ENCODE measurements at places on chromosomes 2 and 18.

- DNase-seq: no peak
Measured at GRCh38 chr18:11905613-11906012, 2.5 kb downstream of the MPPE1 start.

- DNase-seq: no peak
Measured at GRCh38 chr18:43757273-43757672, 480.0 kb upstream of the SYT4 start.

DNA sequence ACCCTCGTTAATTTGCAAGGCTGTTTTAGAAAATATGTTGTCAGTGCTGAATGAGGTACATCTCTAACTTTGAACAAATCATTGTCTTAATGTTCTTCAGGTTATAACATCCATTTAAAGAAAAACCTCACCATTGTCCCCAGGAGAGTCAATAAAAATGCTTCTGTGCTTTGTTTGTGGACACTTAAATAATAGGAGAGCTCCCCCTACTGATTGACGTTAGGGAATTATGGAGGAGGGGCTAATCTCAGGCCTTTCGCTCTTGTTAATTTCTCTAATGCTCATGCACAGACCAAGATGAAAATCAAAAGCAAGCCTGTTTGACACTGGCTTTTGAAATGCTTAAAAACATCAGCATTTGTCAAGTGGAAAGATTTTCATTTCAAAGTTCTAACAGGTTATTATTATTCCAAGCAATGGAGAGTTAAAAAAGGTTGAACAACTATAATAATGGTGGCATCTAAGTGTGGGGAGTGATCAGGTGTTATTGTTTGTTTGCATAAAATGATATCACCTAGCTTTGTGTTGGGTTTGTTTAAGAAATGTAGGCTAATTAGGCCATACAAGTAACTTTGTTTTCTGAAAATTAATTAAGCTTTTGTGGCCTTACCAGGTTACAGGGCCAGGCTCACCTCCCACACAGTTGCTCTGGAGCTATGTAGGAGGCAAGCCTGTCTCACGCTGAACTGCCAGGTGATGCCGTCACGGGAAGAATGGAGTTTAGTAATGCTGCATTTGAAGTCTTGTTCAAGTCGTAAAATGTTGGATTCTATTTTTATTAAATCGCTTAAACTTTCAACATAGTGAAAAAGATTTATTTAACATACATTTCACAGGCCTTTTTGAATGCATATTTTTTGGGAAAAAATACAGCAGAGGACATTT lies 51.7 kb upstream of the SMIM21 start:
- peak; percentile 20 for DNase-seq

GRCh38 chr18:28018351-28018750 lies 158.6 kb downstream of the CDH2 start:
- no peak for DNase-seq

DNA sequence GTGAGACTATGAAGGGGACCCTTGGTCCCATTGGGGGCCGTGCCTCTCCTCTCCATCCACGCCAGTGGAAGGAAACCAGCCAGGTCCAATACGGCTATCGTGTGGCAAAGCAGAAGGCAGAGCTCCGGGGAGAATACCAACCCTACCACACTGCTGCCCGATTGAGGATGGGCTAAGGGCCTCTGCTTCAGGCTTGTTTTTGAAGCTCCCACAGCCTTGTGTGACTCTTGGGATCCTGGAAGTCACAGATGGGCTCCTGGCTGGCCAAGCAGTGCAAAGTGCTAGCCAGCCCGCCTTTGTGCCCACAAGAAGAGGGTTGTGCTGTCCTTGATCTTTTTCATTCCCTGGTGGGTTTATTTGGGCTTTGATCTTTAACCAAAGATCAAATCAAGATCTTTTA lies 70.6 kb upstream of the ID2 start:
- DNase-seq: no peak

- DNase-seq: no peak
Measured at GRCh38 chr18:61198486-61198885, 134.7 kb upstream of the CDH20 start.

GRCh38 chr2:213678437-213679218 lies 394.4 kb downstream of the SPAG16 start:
- DNase-seq: no peak

GRCh38 chr2:55838653-55839052 lies 84.9 kb downstream of the EFEMP1 start:
- DNase-seq: peak; percentile 20

- DNase-seq: no peak
Measured at GRCh38 chr2:29557268-29557667, 364.1 kb downstream of the ALK start.

- DNase-seq: no peak
Measured at GRCh38 chr18:61272793-61273192, 60.4 kb upstream of the CDH20 start.

DNA sequence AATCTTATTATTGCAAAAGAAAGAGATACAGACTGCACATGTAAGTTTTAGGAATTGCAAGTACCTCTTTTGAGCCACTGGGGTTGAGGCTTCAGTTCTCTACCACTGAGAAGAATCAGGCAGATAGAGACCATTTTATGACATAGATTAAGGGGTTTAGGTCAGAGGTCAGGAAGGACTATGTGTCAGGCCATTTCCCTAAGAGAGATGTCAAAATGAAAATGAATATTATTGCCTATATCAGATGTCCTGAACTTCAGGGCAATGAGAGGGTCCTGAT lies 113.7 kb downstream of the GATA6 start:
- no peak for DNase-seq

DNA sequence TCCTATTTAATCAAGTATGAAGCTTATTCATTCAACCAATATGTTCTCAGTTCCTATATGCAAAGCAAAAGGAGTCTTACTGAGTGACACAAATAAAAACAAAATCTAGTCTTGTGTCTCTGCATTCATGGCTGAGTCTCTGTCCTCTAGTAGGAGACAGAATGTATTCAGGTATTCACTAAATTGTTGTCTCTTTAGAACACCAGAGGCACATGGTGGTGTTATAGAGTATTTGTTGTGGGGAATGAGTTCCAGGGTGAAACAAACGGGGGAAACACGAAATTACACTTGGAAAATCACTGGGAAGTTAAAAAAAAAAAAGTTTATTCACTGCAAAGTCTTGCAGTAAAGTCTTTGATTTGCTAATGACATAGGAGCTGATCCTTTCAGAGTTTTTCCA lies 131.7 kb upstream of the FSHR start:
- DNase-seq: no peak

DNA sequence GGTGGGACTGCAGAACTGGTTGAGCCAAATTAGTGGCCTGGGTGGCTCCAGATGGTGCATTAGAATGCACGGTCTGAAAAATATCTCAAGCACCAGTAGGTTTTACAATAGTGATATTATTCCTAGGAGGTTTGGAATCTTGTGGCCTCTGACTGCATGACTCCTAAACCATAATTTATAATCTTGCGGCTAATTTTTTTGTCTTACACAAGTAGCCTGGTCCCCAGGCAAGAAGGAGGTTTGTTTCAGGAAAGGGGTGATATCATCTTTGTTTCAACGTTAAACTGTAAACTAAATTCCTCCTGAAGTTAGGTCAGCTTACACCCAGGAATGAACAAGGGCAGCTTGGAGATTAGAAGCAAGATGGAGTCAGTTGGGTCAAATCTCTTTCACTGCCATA lies 98.9 kb upstream of the ARL4C start:
- DNase-seq: no peak

DNA sequence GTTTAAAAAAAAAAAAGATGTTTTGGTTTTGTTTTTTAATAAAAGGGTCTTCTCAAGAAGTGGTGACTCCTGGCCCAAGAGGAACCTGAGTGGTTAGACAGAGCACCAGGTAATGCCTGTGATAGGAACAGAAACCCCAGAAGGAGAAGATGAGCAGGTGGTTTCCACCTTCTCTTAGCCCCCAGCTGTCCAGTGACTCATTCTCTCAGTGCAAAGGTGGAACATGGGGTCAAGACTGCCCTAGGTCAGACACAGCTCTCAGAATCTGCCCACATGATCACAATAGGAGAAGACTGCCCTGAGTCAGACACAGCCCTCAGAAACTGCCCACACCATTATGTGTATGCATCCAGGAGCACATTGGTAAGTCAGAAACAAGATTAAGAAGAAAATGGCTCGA lies 61.8 kb downstream of the TBC1D8 start:
- no peak for DNase-seq

- no peak for DNase-seq
Measured at GRCh38 chr2:201813996-201814760, 7.8 kb downstream of the CDK15 start.

GRCh38 chr18:36817039-36817438 lies 11.8 kb downstream of the TPGS2 start:
- no peak for DNase-seq

DNA sequence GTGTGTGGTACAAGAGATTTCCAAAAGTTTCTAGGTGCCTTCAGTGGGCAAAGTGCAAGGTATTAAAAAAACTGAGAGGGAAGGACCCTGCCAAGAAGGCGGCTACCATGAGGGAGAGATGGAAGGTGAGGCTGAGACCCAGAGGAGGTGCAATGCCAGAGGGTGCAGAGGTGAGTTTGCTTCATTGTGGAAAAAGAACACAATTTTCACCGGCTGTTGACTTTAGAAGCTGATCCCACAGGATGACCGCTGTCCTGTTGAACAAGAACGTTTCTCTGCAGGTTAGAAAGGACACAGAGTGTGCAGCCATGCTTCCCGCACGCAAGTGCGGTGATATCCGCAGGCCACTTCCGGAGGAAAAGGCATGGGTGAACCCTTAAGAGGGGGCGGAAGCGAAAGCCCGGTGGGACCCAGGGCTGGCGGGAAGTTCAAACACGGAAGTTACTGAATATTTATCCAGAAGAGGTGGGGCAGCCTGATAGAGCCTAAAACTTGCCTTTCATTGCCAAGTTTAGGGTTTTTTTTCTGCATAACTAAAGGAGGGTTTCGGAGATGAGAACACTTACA lies 16.6 kb downstream of the SP110 start:
- DNase-seq: no peak

GRCh38 chr2:145760781-145761649 lies 1241.1 kb upstream of the ZEB2 start:
- DNase-seq: no peak

- DNase-seq: no peak
Measured at GRCh38 chr2:217789736-217790181, 213.0 kb downstream of the TNS1 start.

GRCh38 chr2:234269769-234270204 lies 219.3 kb downstream of the SPP2 start:
- no peak for DNase-seq

DNA sequence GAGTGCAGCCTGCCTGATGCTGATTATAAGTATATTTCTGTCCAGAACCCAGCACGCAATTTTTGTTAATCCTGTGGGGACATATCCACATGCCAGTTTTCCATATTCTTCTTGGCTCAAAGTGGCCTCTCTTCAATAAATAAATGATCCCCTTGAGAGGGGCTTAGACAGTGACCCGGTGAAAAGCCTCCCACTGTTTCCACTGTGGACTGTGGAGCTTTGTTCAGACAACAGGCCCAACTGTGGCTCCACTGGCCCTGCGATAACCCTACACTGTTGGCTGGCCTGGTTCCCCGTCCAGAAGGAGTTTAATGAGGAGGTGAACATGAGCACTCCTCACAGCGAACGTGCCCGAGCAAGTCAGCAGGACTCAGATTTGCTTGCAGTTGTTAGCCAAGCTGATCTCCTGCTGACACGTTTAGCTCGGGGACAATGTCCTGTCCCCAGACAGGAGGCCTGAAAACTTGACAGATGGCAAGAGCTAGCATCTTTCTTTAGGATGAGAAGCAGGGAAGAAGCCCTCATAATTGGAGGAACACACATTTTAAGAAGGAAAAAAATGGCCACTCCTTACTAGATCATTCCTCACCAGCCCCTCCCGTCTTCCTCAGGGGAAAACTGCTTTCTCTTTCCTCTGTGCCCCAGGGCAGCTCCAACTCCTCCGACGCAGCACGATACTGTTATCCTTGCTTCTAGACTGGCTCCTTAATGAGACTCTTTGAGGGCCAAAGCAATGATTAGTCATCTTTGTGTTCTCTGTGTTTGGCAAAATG lies 20.0 kb upstream of the MTCL1 start:
- DNase-seq: no peak

GRCh38 chr2:105969552-105969951 lies 224.5 kb downstream of the UXS1 start:
- no peak for DNase-seq

DNA sequence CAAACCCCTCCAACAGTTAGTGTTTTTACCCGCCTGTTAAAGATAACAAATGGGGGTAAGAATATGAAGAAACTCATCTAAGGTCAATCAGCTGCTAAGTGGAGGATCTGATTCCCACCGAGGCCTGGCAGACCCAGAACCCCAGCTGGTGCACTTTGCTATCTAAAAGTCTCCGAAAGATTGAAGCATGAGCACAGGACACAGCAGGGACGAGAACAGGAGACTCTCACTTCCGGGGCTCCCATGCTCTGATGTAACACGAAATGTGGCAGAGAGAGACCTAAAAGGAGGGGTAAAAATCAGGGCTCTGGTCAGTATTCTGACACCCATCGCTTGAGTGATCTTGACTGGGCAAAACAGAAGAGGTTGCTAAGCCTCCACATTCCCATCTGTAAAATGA lies 119.7 kb downstream of the PDCL3 start:
- DNase-seq: no peak

DNA sequence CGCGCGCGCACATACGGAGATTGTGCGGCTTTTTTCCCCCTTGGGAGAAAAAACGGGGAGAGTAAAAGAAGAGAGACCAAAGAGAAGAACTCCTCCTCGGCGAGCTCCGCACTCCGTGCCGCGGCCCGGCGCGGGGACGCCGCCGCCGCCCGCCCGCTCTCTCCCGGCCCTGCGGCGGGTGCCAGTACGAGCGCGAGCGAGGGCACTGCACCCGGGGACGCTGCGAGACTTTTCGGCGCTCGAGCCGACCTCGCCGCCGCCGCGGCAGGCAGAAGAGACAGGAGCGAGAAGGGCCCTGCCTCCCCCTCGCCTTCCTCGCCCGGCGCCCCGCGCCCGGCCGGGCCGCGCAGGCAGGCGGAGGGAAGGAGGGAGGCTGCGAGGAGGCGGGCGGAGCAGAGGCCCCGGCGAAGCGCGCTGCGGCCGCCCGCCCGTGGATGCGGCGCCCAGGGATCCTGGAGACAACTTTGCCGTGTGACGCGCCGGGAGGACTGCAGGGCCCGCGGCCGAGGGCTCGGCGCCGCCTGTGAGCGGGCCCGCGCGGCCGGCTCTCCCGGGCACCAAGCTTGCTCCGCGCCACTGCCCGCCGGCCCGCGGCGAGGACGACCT lies 857 bp upstream of the INHBB start:
- peak; percentile 36 for DNase-seq

DNA sequence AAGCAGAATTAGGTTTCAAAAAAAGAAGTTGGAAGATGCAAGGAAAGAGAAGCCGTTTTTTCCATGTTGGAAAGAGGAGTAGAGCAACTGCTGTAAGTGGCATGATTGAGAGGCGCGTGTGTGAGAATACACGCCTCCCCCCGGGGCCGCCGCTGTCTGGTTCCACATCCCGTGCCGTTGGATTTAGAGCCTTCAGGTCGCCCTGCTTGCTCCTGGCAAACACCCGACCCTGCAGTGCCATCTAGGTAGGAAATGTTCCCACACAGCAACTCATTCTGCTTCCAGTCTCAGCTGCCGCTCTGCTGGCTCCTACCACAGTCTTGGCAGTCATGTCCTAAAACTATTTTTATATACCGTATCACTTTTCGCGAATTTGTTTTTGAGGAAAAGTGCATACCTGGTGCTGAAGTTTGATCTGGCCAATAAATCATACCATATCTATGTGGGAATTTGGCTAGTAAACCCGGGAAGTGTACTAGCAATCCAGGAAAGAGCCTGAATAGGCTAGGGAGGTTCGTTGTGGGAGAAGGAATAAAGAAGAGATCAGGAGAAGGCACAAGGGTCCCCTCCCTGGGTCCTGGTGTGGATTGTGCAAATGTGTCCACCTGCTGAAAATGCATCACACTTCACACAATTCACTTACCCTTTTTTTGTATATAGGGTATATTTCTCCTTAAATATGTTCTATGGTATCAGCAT lies 372.7 kb downstream of the FBXO15 start:
- no peak for DNase-seq

GRCh38 chr18:67216846-67217245 lies 299.7 kb downstream of the DSEL start:
- no peak for DNase-seq
